ENCODE measurements at places on chromosomes 2 and 18.

DNA sequence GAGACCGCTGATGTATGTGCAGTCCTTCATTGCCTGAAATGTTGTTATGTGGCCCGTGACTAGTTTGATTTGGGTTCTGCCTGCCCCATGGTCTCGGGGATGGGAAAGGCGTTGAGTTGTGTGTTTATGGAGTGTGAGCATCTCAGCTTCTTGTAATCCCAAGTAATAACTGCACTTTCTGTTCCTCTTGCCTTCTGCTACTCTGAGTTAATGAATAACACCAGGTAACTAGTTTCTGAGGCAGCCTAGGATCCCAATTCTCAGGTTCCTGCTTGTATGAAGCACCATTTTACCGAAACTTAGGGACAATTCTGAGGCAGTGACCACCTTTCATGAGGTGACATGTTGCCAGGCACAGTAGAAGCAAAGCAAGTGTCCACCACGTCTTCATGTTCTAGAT lies 170.0 kb downstream of the ALK start:
- DNase-seq: no peak

- no peak for DNase-seq
Observed at GRCh38 chr2:85542777-85543176, 3.8 kb downstream of the MAT2A start.

- peak; percentile 54 for DNase-seq
Observed at GRCh38 chr18:51196811-51197660, 445 bp downstream of the MEX3C start.

GRCh38 chr2:216850665-216851322 lies 9.1 kb downstream of the TNP1 start:
- no peak for DNase-seq

- no peak for DNase-seq
Observed at GRCh38 chr18:11259469-11260150, 110.2 kb upstream of the PIEZO2 start.

- DNase-seq: no peak
Observed at GRCh38 chr2:113712941-113713340, 43.5 kb downstream of the SLC35F5 start.

- no peak for DNase-seq
Observed at GRCh38 chr2:39733070-39733674, 45.9 kb downstream of the THUMPD2 start.

GRCh38 chr2:221025398-221025797 lies 546.7 kb downstream of the EPHA4 start:
- DNase-seq: no peak

GRCh38 chr2:187922846-187923245 lies 368.6 kb upstream of the TFPI start:
- DNase-seq: no peak

DNA sequence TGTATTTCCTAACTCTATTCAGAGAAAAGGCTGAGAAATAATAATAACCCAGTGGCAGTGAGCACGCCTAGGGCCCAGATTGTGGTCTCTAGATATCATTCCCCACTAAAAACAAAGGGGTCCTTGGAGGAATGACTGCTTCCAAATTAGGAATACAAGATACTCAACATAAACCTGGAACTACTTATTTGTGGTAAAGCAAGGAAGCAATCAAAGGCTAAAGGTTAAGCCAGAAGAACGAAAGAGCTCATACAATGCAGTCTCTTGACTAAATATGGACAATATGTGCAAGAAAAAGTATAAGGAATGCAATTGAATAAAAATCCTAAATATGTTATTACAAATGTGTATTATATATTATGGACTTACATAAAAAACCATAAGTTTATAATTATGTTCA lies 253.5 kb upstream of the NRP2 start:
- DNase-seq: no peak

DNA sequence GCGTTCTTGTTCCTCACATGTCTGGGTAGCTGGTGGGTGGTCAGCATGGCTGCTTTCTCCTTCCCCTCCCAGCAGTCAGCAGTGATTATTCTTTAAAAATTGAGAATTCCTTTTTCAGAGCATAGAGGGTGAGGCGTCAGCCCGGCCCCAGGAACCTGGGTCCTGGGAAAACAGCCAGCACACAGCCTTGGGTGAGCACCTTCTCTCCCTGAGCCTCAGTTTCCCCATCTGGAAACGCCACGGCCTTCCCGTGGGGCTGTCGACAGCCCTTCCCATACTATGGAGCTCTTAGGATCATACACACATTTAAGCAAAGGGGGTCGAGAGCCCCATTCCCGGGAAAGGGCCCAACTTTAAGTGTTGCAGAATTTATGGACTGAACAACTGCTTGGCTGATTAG lies 73.5 kb downstream of the SH3RF3 start:
- no peak for DNase-seq

- no peak for DNase-seq
Observed at GRCh38 chr18:10400534-10401307, 53.7 kb upstream of the APCDD1 start.

Measured in trophoblast cell (in vitro differentiated cells and primary cell).